ENCODE measurements at places on chromosomes 6 and 20. TPM values are rescaled to one million over a fixed set of nuclear protein-coding genes. Genes with fewer than 3 reads are reported as not detected.
A peak's percentile ranks its signal among the peaks of the same experiment; 100 is the strongest.

Gene C6orf15
- total RNA-seq: not detected

Gene TMC2
- total RNA-seq: not detected

Gene KCNK16
- not detected for total RNA-seq

Gene CD93
- 413 TPM for total RNA-seq

Gene PDE10A
- total RNA-seq: 2.9 TPM

Gene PRPH2
- 0.48 TPM for total RNA-seq

Gene DNAH8
- total RNA-seq: 0.97 TPM

Gene SRPK1
- 82.2 TPM for total RNA-seq

Gene DLK2
- total RNA-seq: not detected

Gene HSPA1L
- total RNA-seq: 0.74 TPM

Gene KIF13A
- 65.8 TPM for total RNA-seq

Gene TAAR1
- not detected for total RNA-seq

Gene HS3ST5
- total RNA-seq: not detected

Gene C20orf144
- not detected for total RNA-seq

Gene GSTA3
- not detected for total RNA-seq

Gene MYB
- total RNA-seq: 0.53 TPM

- no peak overlapping the region for H3K4me3 ChIP-seq
- H3K36me3 ChIP-seq: no peaks in the 10 kb centered on the region
- no peak overlapping the region for H3K27ac ChIP-seq
- no peaks in the 10 kb centered on the region for H3K4me1 ChIP-seq
- H3K27me3 ChIP-seq: no peaks in the 10 kb centered on the region
These were observed 41.1 kb downstream of the ZBTB46 start for GRCh38 chr20:63789836-63790571.

- DNase-seq: no peak
- peaks cover 18% of the 10 kb centered on the region for H3K4me1 ChIP-seq
- H3K27me3 ChIP-seq: no peaks in the 10 kb centered on the region
- H3K4me3 ChIP-seq: no peak overlapping the region
- no peaks in the 10 kb centered on the region for H3K36me3 ChIP-seq
- H3K27ac ChIP-seq: no peak overlapping the region
These were observed 109.6 kb upstream of the CARMIL1 start for GRCh38 chr6:25169553-25169952.

GRCh38 chr6:163620670-163621330, 206.3 kb downstream of the QKI start:
- no peaks in the 10 kb centered on the region for H3K4me1 ChIP-seq
- H3K27ac ChIP-seq: no peak overlapping the region
- H3K36me3 ChIP-seq: no peaks in the 10 kb centered on the region
- no peak overlapping the region for H3K4me3 ChIP-seq

DNA sequence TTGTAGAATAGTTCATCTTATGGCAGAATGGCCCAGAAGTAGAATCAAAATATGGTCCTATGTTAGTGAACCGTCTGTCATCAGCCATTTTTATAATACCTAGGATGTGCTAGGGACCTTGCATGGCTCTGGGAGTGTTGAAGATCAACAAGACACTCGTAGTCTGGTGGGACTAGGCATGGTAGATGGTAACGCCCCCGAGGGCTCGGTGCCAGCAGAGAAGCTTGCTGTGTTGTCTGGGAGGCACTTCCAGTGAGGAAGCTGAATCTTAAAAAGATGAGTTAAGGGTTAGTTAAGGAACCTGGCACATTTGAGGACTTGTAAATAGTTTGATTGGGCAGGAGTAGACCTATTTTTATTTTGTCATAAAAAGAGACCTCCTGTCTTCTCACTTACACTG, 82.4 kb downstream of the MAP3K4 start:
- no peaks in the 10 kb centered on the region for H3K4me1 ChIP-seq
- no peak overlapping the region for H3K27ac ChIP-seq
- H3K36me3 ChIP-seq: peaks cover 5% of the 10 kb centered on the region
- no peak overlapping the region for H3K4me3 ChIP-seq

GRCh38 chr6:73702444-73702843, 6.4 kb downstream of the CD109 start:
- H3K27me3 ChIP-seq: no peaks in the 10 kb centered on the region
- no peak overlapping the region for H3K27ac ChIP-seq
- H3K4me3 ChIP-seq: no peak overlapping the region
- no peak for DNase-seq

DNA sequence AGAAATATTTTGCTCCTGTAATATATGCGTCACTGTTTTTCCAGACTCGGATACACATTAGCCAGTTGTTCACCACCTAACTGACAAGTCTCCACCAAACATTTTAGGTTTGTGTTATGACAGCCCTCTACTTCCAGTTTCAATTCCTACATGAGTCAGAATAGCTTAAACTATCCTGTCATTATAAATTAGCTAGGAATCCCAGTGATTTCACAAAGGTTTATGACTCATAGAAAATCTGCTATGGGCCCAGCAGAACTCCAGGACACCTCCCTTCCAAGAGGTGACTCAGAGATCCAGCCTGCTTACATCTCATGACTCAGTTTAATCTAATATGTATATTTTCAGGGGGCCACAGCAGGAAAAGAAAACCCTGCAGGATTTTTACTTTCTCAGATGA, 17.4 kb upstream of the PLCB4 start:
- peaks cover 13% of the 10 kb centered on the region for H3K4me1 ChIP-seq
- no peaks in the 10 kb centered on the region for H3K36me3 ChIP-seq
- H3K27me3 ChIP-seq: no peaks in the 10 kb centered on the region
- DNase-seq: peak; percentile 93
- peak overlapping the region; percentile 73 for H3K27ac ChIP-seq
- no peak overlapping the region for H3K4me3 ChIP-seq

DNA sequence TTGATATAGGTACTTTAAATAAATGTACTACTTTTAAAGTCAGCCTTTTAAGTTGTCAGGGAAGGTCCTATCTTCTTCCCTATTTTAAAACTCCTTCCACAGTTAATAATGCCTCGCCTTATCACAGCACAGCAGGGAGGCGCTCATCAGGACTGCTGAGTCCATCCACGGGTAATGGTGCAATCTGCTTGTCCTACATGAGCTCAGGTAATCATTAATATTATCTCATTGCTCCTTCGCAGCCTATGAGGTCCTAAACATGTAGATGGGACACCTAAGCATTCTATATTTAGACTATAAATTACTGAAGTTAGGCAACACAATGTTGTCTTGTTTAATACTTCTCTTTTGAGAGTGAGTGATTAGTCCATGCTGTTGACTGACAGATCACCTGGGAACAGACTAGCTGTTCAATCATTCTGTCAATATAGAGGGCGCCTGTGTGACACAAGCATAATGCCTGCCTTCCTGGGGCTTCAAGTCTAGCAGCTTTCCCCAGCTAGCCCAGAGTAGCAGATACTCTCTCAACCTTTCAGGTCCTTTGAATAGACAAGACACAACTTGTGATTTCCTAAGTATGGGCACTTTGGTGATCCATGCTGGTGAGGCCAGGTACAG, 91.0 kb downstream of the FYN start:
- H3K4me1 ChIP-seq: peaks cover 20% of the 10 kb centered on the region
- no peak overlapping the region for H3K4me3 ChIP-seq
- H3K36me3 ChIP-seq: peaks cover 2% of the 10 kb centered on the region
- H3K27me3 ChIP-seq: no peaks in the 10 kb centered on the region
- H3K27ac ChIP-seq: no peak overlapping the region
- DNase-seq: no peak

GRCh38 chr6:149852180-149852579, 12.0 kb downstream of the LRP11 start:
- peak overlapping the region; percentile 74 for H3K27ac ChIP-seq
- DNase-seq: peak; percentile 71
- H3K36me3 ChIP-seq: no peaks in the 10 kb centered on the region
- H3K27me3 ChIP-seq: no peaks in the 10 kb centered on the region

- H3K4me3 ChIP-seq: no peak overlapping the region
- no peak overlapping the region for H3K27ac ChIP-seq
- no peak for DNase-seq
- H3K4me1 ChIP-seq: no peaks in the 10 kb centered on the region
These were observed 10.0 kb upstream of the DTNBP1 start for GRCh38 chr6:15672818-15673217.

DNA sequence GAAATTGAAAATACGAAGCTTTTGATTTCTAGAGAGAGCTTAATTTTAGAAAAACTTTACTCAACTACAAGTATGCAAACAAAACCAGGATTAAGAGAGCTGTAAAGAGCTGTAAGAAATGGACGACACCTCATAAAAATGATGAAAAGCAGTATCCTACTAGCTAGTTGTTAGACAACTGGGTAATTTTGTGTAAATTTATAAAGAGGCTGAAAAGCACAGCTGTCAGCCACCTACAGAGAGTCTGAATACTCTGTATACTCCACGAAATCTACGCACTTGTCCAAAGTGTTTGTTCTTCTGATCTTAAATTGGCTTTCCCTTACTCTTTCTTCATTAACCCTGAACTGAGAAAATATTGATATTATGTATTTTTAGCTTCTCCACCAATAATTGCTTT, 808.4 kb upstream of the EPHA7 start:
- H3K27me3 ChIP-seq: no peaks in the 10 kb centered on the region
- H3K27ac ChIP-seq: no peak overlapping the region
- H3K4me3 ChIP-seq: no peak overlapping the region
- no peaks in the 10 kb centered on the region for H3K36me3 ChIP-seq

GRCh38 chr6:27757307-27757706, 154.9 kb downstream of the OR2B2 start:
- no peaks in the 10 kb centered on the region for H3K36me3 ChIP-seq
- H3K27ac ChIP-seq: no peak overlapping the region
- H3K4me1 ChIP-seq: peaks cover 5% of the 10 kb centered on the region
- peaks cover 49% of the 10 kb centered on the region for H3K27me3 ChIP-seq

GRCh38 chr6:113078791-113079190, 731.7 kb downstream of the RFPL4B start:
- no peak overlapping the region for H3K4me3 ChIP-seq
- H3K27me3 ChIP-seq: no peaks in the 10 kb centered on the region
- no peaks in the 10 kb centered on the region for H3K36me3 ChIP-seq
- no peaks in the 10 kb centered on the region for H3K4me1 ChIP-seq
- H3K27ac ChIP-seq: no peak overlapping the region

DNA sequence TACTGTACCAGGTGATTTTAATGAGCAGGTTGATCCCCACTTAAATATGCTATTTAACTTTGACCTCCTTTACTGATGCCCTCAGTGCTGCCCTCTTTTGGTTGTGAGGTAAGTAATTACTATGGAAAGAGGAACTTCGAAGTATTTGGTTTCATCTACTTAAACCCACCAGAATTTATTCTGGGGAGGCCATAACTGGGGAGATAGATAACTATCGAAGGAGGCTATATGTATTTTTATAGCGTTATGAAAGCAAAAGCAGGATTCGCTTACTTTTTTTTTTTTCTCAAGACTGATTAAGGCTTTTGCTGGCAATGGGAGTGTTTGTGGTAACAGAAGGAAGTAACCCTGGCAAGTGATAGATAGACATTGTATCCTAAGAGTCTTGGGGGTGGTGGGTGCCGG, 168.9 kb upstream of the CENPW start:
- DNase-seq: peak; percentile 48
- no peak overlapping the region for H3K27ac ChIP-seq
- no peaks in the 10 kb centered on the region for H3K36me3 ChIP-seq
- H3K4me3 ChIP-seq: no peak overlapping the region
- H3K27me3 ChIP-seq: no peaks in the 10 kb centered on the region

DNA sequence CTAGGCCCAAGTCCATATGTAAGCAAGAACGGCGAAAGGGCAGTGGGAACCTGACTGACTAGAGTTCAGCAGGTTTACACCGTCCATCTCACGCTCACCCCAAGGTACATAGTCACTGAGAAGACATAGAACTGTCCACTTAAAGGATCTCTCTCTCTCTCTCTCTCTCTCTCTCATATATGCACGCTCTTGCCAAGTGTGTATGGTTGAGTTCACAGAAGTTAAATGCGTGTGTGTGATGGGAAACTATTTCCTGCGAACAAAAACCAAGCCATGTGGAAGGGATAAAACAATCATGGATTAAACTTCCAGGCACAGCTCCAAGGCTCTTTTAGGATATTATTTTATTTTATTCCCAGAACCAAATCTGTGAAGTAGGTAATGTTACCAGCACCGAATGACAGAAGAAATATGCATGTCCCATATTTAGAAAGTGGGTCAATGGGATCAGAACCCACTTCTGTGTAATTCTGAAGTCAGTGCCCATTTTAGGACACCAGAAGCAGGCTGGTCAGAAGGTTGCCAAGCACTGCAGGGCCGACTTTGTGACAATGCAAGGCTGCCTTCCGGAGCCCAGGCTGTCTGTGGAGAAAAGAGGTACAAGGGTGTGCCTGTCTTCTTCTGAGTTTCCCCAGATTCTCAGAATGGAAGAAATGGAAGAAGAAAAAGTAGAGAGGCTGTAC, 49.2 kb upstream of the MAP7 start:
- DNase-seq: no peak
- H3K27me3 ChIP-seq: no peaks in the 10 kb centered on the region
- H3K27ac ChIP-seq: no peak overlapping the region
- no peak overlapping the region for H3K4me3 ChIP-seq

DNA sequence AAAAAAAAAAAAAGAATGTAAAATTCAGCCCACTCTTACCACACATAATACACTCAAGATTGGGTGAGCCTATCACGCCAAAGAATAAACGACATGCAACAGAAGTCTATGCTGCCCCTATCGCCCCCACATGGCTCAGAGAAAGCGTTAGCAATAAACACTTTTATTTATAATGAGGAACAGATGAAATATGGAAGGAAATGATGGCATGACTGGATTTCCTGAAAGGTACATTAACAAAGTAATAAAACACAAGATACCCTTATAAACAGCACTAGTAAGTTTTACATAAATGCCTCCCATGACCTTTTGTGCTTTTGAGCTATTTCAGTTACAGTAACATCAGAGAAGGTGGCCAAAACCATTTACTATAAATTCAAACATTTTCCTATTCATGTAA, 71.4 kb upstream of the SCAF8 start:
- DNase-seq: peak; percentile 92
- peak overlapping the region; percentile 61 for H3K27ac ChIP-seq
- H3K27me3 ChIP-seq: no peaks in the 10 kb centered on the region
- H3K36me3 ChIP-seq: no peaks in the 10 kb centered on the region
- H3K4me3 ChIP-seq: no peak overlapping the region
- peaks cover 17% of the 10 kb centered on the region for H3K4me1 ChIP-seq

DNA sequence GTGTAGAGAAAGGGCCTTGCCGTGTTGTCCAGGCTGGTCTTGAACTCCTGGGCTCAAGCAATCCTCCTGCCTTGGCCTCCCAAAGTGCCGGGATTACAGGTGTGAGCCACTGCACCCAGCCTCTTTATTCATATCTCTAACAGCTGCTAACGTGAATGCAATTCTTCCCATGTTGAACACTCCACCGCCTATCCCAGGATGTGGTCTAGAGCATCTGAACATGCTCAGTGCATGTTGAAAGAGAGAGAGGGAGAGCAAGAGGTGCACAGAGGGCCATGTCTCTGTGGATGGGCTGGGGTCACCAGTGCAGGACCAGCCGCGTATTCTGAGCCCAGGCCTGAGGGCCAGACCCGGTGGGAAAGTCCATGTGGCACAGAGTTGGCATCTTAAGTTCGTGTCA, 12.8 kb downstream of the TUBB2A start:
- no peaks in the 10 kb centered on the region for H3K4me1 ChIP-seq
- H3K27me3 ChIP-seq: no peaks in the 10 kb centered on the region

Data from endothelial cell of umbilical vein (primary cell).